ENCODE measurements at places on chromosomes 5 and 9.

DNA sequence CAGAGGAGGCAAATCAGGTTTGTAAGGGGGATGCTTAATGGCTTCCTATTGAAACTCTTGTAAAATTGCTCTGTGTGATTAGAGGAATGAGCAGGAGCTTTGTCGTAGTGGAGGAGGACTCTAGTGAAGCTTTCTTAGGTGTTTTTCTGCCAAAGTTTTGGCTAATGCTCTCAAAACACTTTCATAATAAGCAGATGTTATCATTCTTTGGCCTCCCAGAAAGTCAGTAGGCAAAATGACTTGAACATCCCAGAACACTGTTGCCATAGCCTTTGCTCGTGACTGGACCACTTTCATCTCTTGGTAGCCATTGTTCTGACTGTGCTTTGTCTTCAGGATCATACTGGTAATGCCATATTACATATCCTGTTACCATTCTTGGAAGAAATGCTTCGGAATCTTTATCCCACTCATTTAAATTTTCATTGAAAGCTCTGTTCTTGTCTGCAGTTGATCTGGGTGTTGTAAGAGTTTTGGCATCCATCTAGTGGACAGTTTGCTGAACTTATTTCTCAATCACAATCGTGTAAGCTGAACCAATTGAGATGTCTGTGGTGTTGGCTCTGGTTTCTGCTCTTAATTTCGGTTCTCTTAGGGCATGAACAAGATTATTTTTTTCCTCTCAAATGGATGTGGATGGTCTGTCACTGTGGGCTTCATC lies 187.6 kb downstream of the COMMD10 start:
- DNase-seq: no peak

GRCh38 chr5:88660947-88661805 lies 221.8 kb downstream of the MEF2C start:
- DNase-seq: peak; percentile 99

DNA sequence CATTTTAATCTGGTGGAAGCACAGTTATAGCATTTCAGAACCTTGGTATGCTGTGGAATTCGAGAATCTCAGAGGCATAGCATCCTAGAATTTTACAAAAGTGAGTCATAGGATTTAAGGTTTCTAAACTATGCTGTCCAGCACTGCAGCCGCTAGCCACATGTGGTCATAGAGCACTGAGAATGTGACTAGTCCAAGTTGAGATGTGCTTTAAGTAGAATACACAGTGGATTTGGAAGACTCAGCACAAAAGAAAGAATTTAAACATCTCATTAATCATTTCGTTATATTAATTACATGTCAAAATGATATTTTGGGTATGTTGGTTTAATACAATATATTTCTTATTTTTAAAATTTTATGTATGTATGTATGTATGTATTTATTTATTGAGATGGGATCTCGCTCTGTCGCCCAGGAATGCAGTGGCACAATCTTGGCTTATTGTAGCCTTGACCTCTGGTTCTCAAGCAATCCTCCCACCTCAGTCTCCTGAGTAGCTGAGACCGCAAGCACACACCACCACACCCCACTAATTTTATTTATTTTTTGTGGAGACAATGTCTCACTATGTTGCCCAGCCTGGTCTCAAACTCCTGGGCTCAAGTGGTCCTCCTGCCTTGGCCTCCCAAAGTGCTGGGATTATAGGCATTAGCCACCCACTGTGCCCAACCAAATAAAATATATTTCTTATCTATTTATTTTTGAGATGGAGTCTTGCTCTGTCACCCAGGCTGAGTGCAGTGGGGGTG lies 20.4 kb upstream of the RPS14 start:
- no peak for DNase-seq

- no peak for DNase-seq
These were observed 638.6 kb downstream of the SEMA5A start for GRCh38 chr5:8907168-8907868.

DNA sequence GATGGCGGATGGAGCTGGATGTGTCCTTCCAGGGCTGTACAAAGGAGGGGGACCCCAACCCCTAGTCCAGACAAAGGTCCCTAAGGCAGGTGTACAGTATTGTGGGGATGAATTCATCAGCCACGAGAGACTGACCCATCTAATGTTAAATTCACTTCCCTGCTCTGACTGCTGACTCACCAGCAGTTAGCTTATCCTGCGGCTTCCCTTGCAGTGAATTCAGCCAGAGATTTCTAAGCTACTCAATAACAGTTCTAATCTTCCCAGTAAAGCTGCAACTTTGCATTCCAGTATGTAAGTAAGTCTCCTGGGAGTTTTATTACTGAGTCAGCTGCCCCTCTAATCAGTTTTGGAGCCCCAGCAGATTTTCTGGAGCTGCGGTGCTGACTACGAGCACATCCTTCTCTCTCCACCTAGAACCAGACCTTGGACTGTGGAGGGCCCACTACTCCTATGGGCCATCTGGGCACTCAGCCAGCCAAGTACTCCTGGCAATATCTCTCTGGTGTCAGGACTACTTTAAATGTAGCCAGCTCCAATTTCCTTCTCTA lies 16.1 kb downstream of the B4GALT1 start:
- DNase-seq: no peak

DNA sequence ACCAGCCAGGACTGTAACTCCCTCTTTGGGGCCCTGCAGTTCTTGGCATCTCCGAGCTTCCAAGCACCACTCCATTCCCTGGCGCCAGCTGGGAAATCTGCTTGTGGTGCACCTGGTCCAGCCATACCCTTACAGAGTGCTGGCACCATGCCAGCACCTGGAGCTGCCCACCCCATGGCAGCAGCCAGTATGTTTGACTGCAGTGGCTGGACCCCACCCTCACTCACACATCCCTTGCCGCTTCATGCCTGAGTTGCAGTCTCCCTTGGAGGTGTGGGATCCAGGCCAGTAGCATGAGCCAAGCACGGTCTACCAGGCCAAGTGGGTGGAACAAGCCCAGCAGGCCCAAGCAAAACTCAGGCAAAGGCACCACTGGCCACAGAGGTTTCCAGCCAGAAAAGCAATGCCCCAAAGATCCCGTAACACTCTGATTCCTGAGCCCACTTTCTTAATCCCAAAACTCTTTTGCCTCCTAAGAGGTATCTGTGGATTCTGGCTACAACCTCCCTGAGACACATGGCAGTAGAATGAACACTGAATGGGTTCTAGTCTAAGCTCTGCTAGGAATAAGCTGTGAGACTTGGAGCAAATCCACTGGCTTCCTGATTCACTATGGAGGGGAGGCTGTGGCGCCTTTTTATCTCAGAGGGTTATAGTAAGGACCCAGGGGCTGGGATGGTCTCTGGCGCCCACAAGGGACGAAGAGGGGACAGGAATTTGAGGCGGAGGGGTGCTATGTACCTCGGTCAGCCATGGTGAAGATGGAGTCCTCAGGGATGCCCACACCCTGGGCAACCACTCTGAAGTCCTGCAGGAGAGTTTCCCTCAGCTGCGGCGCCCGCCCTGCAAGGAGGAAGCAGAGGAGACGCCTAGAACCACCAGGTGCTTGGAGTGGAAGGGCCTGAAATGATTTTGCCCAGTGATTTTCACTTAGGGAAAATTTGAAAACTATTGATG lies 5.6 kb downstream of the AMBP start:
- no peak for DNase-seq

- no peak for DNase-seq
These were observed 83.4 kb downstream of the PAPPA start for GRCh38 chr9:116236979-116237378.

DNA sequence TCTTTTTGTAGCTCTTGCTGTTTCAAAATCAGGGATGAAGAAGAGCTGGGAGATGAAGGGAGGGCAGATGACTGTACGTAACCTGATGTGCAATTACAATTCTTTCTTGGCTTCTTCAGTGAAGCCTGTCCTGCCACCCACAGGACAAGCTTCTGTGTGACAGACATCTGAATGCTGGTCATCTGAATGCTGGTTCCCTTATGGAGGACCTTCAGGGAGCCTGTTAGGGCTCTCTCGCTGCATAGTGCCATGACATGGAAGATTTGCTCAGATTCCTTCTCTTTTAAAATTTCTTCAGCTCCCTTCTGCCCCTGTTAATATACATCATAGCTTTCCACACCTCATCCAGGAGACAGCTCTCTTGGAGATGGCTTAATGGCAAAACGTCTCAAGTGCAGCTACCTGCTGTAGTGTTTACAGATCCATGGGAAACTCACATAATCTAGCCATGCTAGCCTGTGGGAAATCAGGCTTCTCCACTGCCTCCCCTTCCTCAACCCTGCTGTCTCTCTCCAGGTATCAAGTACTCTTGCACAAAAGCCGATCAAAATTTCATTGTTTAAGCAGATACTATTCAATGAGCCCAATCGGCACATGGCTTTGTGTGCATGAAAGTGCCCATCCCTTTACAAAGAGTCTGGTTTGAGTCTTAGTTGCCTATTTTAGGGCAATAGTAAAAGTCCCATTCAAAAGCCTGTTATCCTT lies 134.6 kb downstream of the RAB3C start:
- peak; percentile 34 for DNase-seq

DNA sequence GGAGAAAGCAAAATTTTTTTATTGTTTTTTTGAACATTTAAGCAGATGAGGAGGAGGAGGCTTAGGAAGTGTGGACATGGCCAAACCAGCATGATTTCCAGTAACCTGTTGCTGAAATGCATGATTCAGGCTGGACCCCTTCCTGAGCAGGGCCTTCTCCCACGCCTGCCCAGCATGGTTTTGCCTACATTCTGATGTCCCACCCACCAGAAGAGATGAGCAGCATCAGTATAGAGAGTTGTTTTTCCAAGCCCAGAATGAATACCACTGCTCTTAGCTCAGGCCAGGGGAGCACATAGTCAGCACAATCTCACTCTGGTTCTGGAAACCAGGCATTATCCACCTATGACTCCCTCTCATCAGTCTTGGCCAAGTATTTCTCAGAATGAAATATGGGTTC lies 90.1 kb downstream of the PAPPA start:
- no peak for DNase-seq

DNA sequence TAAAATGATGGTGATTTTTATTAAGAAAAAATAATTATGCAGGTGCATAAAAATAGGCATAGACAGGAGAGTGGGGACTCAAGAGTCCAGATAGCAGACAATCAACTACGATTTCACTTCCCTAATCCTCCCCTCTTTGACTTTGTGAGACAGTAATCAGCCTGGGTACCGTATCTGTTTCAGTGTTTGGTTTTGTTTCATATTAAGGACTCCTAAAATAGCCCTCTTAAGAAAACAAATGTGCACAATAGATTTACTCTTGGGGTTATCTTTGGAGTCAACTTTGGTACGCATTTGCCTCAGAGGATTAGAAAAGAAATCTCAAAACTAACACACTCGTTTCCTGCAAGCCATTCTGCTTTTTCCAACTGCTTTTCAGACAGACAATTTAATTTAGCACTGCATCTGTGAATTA lies 96.3 kb downstream of the ZNF608 start:
- no peak for DNase-seq

DNA sequence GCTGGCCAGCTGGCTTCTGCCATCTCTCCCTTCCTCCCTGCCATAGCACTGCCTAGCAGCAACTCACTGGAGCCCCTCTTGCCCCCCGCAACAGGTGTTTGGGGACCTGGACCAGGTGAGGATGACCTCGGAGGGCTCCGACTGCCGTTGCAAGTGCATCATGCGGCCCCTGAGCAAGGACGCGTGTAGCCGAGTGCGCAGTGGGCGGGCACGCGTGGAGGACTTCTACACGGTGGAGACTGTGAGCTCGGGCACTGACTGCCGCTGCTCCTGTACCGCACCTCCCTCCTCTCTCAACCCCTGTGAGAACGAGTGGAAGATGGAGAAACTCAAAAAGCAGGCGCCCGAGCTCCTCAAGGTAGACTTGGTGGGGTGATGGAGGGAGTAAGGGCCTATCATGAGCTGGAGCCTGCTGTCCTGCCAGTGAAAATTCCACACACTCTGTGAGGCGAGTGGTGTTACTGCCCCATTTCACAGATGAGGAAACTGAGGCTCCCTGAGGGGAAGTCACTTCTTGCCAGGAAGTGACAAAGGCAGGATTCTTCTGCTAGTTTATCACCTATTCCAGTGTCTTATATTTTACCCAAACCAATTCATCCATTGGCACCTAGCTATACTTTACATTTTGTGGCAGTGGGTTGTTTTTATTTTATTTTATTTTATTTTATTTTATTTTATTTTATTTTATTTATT lies 10.1 kb downstream of the OLFML2A start:
- DNase-seq: no peak

GRCh38 chr5:135883026-135883425 lies 12.6 kb downstream of the IL9 start:
- DNase-seq: no peak

GRCh38 chr5:64790210-64790609 lies 21.5 kb downstream of the CWC27 start:
- DNase-seq: no peak

- no peak for DNase-seq
These were observed 6.3 kb downstream of the IFNA21 start for GRCh38 chr9:21160178-21160577.

DNA sequence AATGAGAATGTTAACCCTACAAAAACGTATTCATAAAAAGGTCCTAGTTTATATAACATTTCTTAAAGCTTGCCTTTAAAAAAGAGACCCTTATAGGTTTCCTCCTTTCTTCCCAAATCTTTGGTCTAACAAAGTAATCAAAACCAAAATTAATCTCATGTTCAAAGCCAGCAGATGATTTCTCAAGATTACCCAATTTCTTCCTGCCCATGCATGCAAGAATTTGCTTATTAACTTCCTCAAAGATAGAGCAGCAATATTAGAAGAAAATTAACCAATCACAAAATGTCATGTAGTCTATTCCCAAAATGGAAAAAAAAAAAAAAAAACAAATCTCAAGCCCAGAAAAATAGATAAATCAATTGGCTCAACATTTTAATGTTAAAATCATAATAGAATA lies 114.9 kb downstream of the MLLT3 start:
- DNase-seq: no peak

GRCh38 chr5:52995095-52995494 lies 5.9 kb downstream of the ITGA2 start:
- no peak for DNase-seq

GRCh38 chr5:32090755-32091128 lies 83.4 kb downstream of the GOLPH3 start:
- no peak for DNase-seq
